ENCODE measurements at places on chromosomes 5 and 9.

GRCh38 chr9:137411645-137412380 is 11.1 kb downstream of the EXD3 start:
- peak overlapping the region; percentile 21 for H3K4me3 ChIP-seq
- peaks cover 3% of the 10 kb centered on the region for H3K36me3 ChIP-seq
- H3K4me1 ChIP-seq = peaks cover 12% of the 10 kb centered on the region
- no peak for DNase-seq
- no peak overlapping the region for H3K27ac ChIP-seq

DNA sequence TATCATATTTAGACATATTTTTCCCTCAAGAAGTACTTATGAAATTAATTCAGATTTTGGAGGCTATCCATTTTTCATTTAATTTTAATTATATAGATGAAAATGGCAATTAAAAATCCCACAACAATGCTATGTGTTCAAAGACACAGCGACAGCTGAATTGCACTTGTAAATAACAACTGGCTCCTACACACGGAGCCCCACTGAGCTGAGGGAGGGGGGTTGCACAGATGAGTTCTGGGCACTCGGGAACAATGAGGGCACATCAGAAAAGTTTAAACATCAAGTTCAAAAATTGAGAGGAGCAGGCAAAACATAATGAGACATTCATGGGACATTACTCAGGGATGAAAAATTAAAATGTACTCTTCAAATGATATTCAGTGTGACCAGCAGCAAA is 104.9 kb downstream of the MARCHF3 start:
- H3K27ac ChIP-seq = no peak overlapping the region
- H3K4me3 ChIP-seq = no peak overlapping the region
- peaks cover 27% of the 10 kb centered on the region for H3K4me1 ChIP-seq
- H3K27me3 ChIP-seq = no peaks in the 10 kb centered on the region

DNA sequence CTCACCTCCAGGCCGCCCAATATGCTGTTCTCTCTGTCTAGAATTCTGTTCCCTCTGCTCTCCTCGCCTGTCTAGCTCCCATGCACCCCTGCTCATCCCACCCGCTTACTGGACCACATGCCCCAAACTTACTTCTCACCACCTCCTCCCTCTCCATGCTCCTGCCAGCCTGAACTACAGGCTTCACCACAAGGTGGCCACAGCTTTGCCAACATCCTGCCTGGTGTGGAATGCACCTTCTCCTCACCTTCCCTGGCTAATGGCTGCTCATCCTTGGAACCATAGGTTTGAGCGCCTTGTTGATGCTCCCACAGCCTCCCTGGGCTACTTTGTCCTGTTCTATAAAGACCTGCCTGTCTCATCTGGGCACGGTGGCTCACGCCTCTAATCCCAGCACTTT is 9.6 kb downstream of the LAMC3 start:
- no peaks in the 10 kb centered on the region for H3K4me1 ChIP-seq
- no peak overlapping the region for H3K27ac ChIP-seq
- H3K36me3 ChIP-seq = no peaks in the 10 kb centered on the region
- peaks cover 14% of the 10 kb centered on the region for H3K27me3 ChIP-seq
- no peak overlapping the region for H3K4me3 ChIP-seq
- no peak for DNase-seq

DNA sequence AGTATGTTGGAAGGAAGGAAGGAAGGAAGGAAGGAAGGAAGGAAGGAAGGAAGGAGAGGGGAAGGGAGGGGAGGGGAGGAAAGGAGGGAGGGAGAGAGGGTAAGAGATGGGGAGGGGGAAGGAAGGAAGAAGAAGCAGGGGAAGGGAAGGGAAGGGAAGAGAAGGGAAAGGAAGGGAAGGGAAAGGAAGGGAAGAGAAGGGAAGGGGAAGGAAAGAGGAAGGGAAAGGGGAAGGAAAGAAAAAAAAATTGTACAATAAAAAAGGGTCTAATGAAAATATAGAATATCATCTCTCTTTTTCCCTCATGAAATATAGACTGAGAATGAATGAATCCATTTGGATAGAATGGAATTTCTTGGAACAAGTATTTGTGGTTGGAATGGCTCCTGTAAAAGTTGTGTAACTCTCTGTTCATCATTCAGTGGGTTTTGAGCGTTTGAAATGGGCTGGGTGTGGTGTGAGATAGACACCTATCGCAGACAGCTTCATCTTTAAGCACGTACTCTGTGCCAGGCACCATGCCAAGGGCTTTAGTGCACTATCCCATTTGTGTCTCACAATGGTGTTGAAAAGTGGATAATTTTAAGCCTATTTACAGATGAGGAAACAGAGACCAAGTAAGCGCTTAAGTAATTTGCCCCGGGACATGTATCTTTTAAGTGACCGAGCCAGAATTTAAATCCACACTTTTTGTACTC is 11.6 kb upstream of the PAPPA start:
- no peak overlapping the region for H3K4me3 ChIP-seq
- H3K27me3 ChIP-seq = peaks cover 6% of the 10 kb centered on the region
- no peak for DNase-seq

GRCh38 chr9:69513141-69513820 is 158.9 kb downstream of the APBA1 start:
- H3K4me1 ChIP-seq = no peaks in the 10 kb centered on the region
- H3K4me3 ChIP-seq = no peak overlapping the region
- no peaks in the 10 kb centered on the region for H3K36me3 ChIP-seq
- no peaks in the 10 kb centered on the region for H3K27me3 ChIP-seq
- no peak for DNase-seq

GRCh38 chr9:86458191-86458855 is 104.1 kb upstream of the TUT7 start:
- H3K27ac ChIP-seq = no peak overlapping the region
- H3K4me3 ChIP-seq = no peak overlapping the region
- no peaks in the 10 kb centered on the region for H3K4me1 ChIP-seq
- H3K27me3 ChIP-seq = no peaks in the 10 kb centered on the region
- no peak for DNase-seq

GRCh38 chr9:126450668-126451205 is 124.1 kb downstream of the MVB12B start:
- no peaks in the 10 kb centered on the region for H3K27me3 ChIP-seq
- no peak overlapping the region for H3K4me3 ChIP-seq
- DNase-seq = no peak
- no peak overlapping the region for H3K27ac ChIP-seq
- H3K36me3 ChIP-seq = peaks cover 1% of the 10 kb centered on the region
- H3K4me1 ChIP-seq = no peaks in the 10 kb centered on the region

- no peak for DNase-seq
- H3K36me3 ChIP-seq = no peaks in the 10 kb centered on the region
- no peak overlapping the region for H3K27ac ChIP-seq
- no peak overlapping the region for H3K4me3 ChIP-seq
- H3K4me1 ChIP-seq = no peaks in the 10 kb centered on the region
These were observed 119.7 kb downstream of the PSD2 start for GRCh38 chr5:139915266-139915665.

- no peak overlapping the region for H3K27ac ChIP-seq
These were observed 69.2 kb upstream of the S1PR3 start for GRCh38 chr9:88922091-88922490.

DNA sequence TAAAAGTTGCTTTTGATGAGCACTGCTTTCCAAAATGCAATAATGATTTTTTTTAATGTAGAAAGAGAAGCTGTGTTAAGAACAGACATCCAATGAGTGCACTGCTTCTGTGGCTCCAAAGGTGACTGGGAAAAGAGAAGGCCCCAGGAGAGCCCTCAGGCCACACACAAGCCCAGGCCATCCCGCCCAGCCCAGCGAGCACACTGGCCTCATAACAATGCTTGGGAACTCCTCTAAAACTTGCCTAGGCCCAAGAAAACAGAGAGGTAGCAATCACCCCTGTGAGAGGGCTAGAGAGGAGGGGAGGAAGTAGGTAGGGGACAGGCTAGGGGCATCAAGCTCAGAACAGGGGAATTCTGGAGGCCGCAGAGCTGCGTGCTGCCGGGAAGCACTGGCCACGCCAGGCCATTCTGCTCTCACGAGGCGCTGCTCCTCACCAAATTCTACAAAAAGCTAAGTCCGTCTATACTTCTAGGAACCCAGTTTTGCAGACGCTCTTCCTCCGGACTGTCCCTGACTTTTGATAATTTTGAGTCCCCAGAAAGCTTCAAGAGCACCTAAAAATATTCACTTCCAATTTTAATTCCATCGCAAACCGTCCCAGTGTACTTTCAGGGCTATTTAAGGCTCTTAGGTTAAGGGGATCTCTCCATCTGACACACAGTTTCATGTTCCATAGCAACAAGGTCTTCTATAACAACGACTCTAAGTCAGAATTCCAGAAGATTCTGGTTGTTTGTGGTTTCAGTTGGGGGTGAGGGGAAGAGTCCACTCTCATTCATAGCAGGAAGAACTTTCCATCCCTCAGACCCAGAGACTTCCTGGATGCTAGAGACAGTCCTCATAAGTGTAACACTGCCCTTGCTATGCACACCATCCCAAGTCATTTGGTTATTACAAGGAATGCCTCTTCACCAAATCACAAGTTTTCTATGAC is 51.0 kb downstream of the HABP4 start:
- no peak for DNase-seq
- H3K27ac ChIP-seq = no peak overlapping the region
- peaks cover 8% of the 10 kb centered on the region for H3K36me3 ChIP-seq
- no peak overlapping the region for H3K4me3 ChIP-seq
- H3K27me3 ChIP-seq = no peaks in the 10 kb centered on the region
- H3K4me1 ChIP-seq = no peaks in the 10 kb centered on the region

GRCh38 chr5:2960294-2960693 is 208.8 kb upstream of the IRX2 start:
- no peaks in the 10 kb centered on the region for H3K36me3 ChIP-seq
- no peak for DNase-seq
- no peaks in the 10 kb centered on the region for H3K4me1 ChIP-seq

DNA sequence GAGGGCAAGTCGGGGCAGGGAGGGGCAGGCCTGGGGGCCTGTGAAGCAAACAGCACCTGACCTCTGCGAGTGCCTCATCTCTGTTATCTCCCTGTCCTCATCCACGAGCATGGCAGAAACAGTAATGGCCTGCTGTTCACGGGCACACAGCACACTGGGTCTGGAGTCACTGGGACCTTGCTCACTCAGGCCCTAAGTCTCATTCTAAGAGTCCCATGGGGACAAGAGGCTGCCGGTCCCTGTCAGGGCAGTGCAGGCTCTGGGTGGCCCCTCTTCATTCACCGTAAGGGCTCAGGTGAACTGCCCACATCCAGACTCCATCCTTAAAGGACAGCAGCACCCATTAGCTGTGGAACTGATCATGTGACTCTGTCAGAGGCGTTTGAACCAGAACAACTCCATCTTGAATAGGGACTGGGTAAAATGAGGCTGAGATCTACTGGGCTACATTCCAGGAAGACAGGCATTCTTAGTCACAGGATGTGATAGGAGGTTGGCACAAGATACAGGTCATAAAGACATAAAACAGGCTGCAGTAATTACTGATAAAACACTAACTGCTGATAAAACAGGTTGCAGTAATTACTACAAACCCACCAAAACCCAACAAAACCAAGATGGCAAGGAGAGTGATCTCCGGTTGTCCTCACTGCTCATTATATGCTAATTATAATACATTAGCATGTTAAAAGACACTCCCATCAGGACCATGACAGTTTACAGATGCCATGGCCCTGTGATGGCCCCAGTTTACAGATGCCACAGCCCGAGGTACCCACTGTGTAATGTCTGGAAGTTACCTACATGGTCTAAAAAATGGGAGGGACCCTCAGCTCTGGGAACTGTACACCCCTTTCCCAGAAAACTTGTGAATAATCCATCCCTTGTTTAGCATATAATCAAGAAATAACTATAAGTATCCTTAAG is 28.7 kb downstream of the BICD2 start:
- H3K4me1 ChIP-seq = peaks cover 64% of the 10 kb centered on the region
- H3K4me3 ChIP-seq = no peak overlapping the region
- peaks cover 1% of the 10 kb centered on the region for H3K36me3 ChIP-seq

DNA sequence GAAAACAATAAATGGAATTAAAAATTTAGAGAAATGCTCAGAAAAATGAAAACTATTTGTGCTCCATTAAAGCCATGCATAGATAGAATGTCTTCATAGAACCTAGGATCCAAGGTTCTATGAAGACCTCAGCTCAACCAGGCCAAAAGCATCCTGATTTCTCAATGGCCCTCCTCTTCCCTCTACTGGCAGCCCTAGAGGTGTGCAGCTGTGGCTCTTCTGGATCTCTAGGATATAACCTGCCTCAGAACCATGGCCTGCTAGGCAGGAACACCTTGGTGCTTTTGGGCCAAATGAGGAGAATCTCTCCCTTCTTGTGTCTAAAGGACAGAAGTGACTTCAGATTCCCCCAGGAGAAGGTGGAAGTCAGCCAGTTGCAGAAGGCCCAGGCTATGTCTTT is 15.1 kb downstream of the IFNA1 start:
- H3K27ac ChIP-seq = no peak overlapping the region
- H3K36me3 ChIP-seq = no peaks in the 10 kb centered on the region
- no peak overlapping the region for H3K4me3 ChIP-seq
- no peak for DNase-seq
- H3K27me3 ChIP-seq = peaks cover 16% of the 10 kb centered on the region
- H3K4me1 ChIP-seq = no peaks in the 10 kb centered on the region

DNA sequence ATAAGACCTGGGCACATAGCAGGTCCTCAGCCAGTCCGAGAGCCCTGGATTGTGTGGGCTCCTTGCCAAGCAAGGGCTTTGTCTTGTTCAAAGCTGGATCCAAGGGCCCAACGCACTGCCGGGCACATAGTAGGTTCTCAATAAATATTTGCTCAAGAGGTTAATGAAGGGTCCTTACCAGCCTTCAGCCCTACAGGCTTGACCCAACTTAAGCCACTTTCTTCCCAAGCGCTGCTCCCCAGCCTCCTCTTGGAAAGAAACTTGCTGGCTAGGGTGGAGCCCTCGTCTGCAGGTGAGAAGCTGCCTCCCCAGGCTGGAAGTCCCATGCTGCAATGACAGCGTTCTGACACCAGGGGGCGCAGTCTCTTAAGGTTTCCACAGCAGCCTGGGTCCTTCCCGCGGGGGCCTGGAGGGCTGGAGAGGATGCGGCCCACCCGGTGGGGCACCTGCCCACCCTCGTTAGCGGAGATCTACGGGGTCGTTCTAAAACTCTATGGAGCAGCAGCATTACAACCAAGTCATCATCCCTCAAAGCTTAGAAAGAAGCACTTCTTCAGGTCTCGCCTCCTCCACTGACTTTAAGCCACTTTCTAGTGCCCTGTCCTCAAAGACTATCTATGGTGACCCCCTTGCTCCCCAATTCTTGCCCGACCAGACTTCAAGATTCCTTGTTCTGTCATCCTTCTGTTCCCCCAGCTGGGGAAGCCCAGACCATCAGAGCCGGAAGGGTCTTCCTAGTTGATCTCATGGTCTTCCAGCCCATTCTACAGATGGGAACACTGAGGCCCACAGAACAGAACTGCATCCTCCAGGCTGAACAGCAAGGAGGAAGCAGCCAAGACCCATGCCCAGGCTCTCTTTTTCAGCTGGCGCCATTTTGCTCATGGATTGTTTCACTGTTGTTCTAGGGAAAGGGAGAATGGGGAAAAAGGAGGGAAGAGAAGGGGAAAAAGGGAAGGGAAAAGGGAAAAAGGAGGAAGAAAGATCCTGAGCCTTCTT is 115.4 kb downstream of the LHX2 start:
- DNase-seq = peak; percentile 87
- peaks cover 25% of the 10 kb centered on the region for H3K4me1 ChIP-seq
- no peak overlapping the region for H3K4me3 ChIP-seq

Data from memory B cell (primary cell).